Thoracic aorta (tissue), 2 donors: ENCODE measurements at places on chromosomes 13 and 19.

GRCh38 chr19:29092712-29093552 is 120.0 kb downstream of the UQCRFS1 start:
- no peak for DNase-seq

- DNase-seq: no peak
Observed at GRCh38 chr13:93561576-93562225, 335.1 kb downstream of the GPC6 start.

DNA sequence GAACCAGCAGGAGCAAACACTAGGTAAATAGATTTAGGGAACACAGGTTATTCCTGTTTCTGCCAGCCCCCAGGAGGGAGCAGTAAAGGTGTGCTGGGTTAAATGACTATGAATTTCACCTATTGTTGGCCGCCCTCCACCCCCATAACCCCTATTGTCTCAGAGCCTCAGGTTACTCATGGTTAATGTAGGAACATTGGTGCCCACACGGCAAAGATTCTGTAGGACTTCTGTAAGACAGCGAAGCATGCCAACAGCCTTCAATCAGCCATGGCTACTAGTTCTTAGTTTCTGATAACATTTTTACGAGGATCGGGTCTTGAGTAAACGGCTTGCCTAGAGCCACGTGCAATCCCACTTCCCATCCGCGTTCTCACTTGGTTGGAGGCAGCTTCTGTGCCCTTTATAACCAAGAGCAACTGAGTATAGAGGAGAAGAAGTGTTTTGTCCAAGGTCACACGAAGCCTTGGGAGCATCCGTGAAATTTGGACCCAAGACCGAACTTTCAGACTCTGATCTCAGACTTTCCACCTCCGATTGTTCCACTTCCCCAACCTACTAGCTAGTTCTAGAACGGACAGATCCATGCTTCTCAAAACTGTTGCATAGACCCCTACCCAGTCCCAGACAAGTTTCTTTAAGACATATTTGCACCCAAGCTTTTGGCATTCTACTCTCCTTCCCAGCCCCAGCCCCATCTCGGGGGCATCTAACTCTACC is 5.1 kb upstream of the CACNG8 start:
- DNase-seq: no peak

GRCh38 chr13:39897636-39898035 is 242.2 kb downstream of the COG6 start:
- no peak for DNase-seq

GRCh38 chr19:2720777-2721569 is at the start of gene DIRAS1:
DIRAS1 (minus strand) TSS chr19:2721372; CDS start chr19:2717806, 3,566 bp downstream.
- DNase-seq: no peak

GRCh38 chr13:44079413-44080205 is 199.9 kb downstream of the LACC1 start:
- no peak for DNase-seq

- DNase-seq: no peak
Observed at GRCh38 chr13:96769874-96770273, 224.4 kb downstream of the OXGR1 start.

DNA sequence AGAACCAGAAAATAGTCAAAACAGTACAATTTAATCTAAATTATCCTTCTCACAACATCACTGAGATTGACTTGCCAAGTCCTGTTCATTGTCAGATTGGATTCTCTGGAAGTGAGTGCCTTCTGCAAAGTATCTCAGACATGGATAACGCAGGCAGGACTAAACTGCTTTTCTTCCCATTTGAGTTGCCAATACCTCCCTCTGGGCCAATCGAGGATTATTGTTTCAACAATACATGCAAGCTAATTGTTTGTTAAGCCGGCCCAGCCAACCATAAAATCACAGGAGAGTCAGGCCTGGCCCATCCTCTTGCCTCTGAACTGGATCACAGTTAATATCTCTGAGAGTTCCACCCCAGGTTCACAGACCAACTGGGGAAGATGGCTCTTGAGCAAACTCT is 240.0 kb downstream of the ENOX1 start:
- DNase-seq: no peak

DNA sequence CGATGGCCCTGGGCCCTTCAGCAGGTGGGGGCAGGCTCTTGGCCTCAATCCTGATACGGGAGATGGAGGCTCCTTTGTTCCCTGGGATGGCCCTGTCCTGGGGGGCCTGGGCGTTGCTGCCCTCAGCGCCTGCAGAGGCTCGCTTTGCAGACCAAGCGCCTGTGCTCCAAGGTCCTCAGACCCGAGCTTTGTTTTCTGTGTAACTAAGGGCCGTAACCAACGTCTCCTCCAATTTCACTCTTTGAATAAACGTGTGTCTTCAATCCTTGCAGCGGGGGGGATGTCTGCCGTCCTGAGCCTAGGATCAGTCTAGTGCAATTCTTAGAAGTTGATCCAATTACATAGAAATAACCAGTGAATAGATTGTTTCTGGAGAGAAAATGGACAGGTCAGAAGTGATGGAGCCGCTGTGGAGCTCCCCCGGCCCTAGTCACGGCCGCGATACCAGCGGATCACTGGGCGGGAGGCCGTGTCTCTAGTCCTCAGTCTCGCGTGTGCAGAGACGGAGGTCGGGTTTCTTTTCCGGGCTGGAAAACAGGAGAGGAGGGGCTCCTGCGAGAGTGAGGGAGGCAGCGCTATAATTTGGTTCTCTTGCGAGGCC is 5.3 kb downstream of the PTBP1 start:
- no peak for DNase-seq
